CD4-positive, alpha-beta T cell treated with Interferon alpha-2 for 1 hour (primary cell): ENCODE measurements at places on chromosomes 1 and 21.

- DNase-seq: no peak
These were observed 134.3 kb downstream of the PLPP3 start for GRCh38 chr1:56444960-56445646.

DNA sequence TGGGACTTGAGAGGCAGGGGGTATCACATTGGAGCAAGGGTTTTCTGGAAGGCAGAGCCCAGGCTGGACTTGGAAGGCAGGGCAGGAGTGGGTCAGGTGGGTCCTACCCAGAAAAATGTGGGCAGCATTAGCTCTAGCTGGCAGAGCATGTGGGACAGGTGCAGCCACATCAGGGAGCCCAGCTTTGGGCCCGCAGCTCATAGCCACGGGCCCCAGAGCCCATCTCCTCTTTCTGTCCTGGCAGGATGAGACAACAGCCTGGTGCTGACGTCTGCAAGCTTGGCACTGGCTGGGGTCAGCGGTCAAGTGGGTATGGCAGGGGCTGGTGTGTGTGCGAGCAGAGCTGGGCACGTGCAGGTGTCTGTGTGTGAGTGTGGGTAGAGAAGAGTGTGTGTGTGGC, 154.7 kb downstream of the GRIK3 start:
- no peak for DNase-seq

DNA sequence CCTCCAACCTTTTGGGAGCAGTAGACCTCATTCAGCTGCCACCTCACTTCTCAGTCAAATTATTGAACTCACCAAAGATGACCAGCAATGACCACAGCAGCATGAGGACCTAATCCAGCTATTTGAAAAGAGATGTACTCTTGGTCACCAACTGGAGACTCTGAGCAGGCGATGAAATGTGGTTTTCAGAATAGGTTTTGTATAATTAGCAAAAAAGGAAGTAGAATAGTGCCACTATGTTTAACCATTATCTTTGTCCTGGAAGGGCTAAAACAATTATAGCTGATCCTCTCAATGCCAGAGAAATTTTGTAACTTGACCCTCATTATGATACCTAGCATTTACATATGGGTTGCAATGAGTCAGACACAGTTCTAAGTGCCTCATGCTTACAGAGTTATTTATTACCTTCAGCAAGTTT, at the start of gene FCRL2:
TSS of gene FCRL2 (minus strand) at position 162 of the 421 bp plus-strand sequence. CDS start at position 103, 59 bp downstream.
- no peak for DNase-seq

GRCh38 chr1:10934150-10934818, 78.2 kb upstream of the TARDBP start:
- DNase-seq: no peak
